ENCODE measurements at places on chromosomes 7 and 10.
A peak's percentile ranks its signal among the peaks of the same experiment; 100 is the strongest.

DNA sequence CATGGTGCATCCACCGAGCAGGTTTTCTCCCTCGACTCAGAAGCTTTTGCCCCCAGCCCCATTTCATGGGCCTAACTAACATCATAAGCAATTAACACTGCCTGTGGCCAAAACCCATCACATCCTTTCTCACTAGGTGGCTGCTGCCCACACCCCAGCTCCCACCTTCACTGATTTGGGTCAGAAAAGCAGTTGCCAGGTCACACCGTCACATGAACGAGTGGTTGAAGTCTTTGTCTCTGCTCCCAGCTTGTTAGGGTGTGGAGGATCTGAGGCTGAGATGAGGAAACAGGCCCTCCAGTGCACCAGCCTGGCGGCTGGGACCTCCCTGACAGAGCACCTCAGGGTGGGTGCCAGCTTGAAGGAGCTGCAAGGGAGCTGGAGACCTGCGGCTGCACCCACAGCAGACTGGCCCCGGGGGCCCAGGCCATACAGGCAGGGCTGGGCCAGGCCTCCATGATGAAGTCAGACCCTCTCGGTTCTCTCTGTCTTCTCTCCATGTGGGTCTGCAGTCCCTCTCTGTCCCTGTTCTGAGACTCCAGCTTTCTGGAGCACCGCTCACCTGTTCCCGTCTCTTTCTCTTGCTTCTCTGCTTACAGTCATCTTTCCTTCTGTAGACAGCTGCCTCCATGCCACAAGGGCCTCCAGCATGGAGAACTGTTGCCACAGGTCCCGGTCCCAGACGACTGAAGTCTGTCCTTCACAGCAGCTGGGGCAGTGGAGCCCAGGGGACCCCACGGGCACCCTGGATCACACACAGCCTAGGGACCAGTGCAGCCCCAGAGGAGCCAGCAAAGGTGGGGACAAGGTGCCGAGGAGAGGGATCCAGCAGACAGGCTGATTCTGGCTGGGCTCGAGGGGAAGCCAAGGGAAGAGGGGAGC lies 13.8 kb upstream of the INPP5A start:
- no peak for DNase-seq

DNA sequence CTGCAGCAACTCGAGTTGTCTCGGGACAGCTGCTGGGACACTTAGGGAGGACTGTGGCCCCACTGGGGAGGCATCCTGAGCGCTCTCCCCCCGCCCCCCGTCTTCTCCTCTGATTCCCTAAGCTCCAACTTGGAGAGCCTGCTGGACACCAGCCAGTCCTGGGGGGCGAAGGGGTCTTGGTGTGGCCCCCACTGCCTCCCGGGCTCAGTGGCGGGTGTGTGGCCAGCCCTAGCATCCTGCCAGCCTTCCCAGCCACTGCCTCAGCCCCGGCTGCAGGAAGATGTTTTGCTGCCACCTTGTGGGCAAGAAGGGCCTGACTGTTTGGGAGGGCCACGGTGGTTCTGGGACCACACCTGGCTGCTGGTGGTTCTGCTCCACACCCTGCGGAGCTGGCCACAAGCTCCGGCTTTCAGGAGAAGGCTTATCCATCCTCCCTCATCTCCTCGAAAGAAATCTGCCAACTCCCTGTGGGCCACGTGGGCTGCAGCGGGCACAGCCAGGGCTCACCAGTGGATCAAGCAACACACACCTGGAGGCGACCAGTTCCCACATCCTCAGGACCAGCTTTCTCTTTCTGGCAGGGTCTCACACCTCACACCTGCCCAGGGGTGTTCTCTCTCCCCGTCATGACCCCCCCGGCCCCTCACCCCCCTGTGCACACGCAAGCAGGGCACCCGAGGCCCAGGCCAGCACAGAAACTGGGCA lies 24.8 kb downstream of the AGAP3 start:
- peak; percentile 62 for DNase-seq

- DNase-seq = no peak
Measured at GRCh38 chr10:13613519-13613918, 26.8 kb downstream of the PRPF18 start.

GRCh38 chr10:114398587-114399331 lies 5.5 kb downstream of the AFAP1L2 start:
- no peak for DNase-seq

DNA sequence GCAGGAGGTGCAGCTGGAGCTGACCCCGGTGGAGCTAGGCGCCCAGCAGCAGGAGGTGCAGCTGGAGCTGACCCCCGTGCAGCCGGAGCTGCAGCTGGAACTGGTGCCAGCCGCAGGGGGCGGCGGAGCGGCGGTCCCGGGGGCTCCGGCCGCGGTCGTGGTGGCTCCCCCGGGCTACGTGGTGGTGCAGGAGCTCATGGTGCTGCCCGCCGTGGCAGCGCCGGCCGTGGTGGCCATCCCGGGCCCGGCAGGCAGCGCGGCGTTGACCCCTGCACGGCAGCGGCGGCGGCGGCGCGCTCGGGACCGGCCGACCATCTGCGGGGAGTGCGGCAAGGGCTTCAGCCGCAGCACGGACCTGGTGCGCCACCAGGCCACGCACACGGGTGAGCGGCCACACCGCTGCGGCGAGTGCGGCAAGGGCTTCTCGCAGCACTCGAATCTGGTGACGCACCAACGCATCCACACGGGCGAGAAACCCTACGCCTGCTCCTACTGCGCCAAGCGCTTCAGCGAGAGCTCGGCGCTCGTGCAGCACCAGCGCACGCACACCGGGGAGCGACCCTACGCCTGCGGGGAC lies 6.8 kb downstream of the ZNF853 start:
- DNase-seq = no peak
